ENCODE measurements at places on chromosomes 4 and X. TPM values are rescaled to one million over a fixed set of nuclear protein-coding genes. Genes with fewer than 3 reads are reported as not detected.

GRCh38 chr4:127988638-127989037 is 23.4 kb downstream of the ABHD18 start:
- H3K27ac ChIP-seq: no peak overlapping the region
- H3K27me3 ChIP-seq: no peaks in the 10 kb centered on the region
- peaks cover 5% of the 10 kb centered on the region for H3K36me3 ChIP-seq
- no peak overlapping the region for H3K4me3 ChIP-seq

GRCh38 chr4:6854098-6854744 is 55.4 kb upstream of the TBC1D14 start:
- H3K27me3 ChIP-seq: no peaks in the 10 kb centered on the region
- H3K4me3 ChIP-seq: no peak overlapping the region
- H3K4me1 ChIP-seq: peaks cover 25% of the 10 kb centered on the region

GRCh38 chr4:183450108-183450507 is 5.7 kb downstream of the CDKN2AIP start:
- no peaks in the 10 kb centered on the region for H3K27me3 ChIP-seq
- DNase-seq: no peak
- no peak overlapping the region for H3K4me3 ChIP-seq
- H3K36me3 ChIP-seq: peaks cover 30% of the 10 kb centered on the region
- no peak overlapping the region for H3K27ac ChIP-seq
- peaks cover 27% of the 10 kb centered on the region for H3K4me1 ChIP-seq

GRCh38 chr4:133320576-133321170 is 171.6 kb downstream of the PCDH10 start:
- H3K27ac ChIP-seq: no peak overlapping the region
- H3K4me3 ChIP-seq: no peak overlapping the region
- no peaks in the 10 kb centered on the region for H3K36me3 ChIP-seq
- no peaks in the 10 kb centered on the region for H3K27me3 ChIP-seq
- H3K4me1 ChIP-seq: no peaks in the 10 kb centered on the region
- DNase-seq: no peak

GRCh38 chr4:83071116-83071515 is 36.1 kb downstream of the COPS4 start:
- peaks cover 32% of the 10 kb centered on the region for H3K36me3 ChIP-seq
- DNase-seq: no peak
- H3K27ac ChIP-seq: peak overlapping the region; percentile 26
- no peaks in the 10 kb centered on the region for H3K27me3 ChIP-seq
- H3K4me1 ChIP-seq: peaks cover 5% of the 10 kb centered on the region

DNA sequence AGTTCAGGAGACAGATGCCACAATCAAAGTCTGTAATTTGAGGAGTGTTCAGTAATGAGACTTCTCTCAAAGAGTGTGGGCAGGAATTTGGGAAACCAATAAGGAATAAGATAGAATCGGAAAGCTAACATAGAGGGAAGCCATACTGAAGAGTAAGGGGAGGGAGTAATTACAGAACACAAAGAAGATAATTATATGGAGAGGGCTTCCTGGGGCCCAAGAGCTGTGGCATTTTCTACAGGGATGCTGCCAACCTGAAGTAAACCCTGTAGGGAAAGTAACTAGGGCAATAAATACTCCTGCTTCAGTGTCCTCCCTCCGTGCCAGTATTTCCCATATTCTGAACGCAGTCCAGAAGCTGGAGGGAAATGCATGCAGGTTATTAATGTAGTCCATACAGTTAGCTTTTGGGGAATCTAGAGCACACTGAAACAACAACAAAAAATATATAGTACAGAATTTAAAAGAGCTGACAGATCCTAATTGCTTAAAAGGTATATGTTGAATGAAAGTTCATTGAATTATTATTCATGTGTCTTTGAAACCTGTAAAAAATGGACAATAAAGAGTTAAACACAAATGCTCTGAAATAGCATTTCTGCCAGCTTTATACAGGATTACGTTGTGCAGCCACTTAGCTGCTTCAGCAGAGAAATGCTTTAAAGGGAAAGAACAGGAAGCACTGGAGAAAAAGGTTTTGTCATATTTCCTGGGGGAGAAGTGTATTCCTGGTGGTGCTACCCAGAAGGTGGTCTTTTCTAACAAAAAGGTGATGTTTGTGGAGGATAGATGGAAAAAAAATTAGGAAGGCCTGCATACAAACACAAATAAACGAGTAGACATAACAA is 48.0 kb downstream of the CXXC4 start:
- H3K36me3 ChIP-seq: no peaks in the 10 kb centered on the region
- H3K4me1 ChIP-seq: no peaks in the 10 kb centered on the region
- H3K4me3 ChIP-seq: no peak overlapping the region
- no peak for DNase-seq
- H3K27ac ChIP-seq: no peak overlapping the region

GRCh38 chrX:77505227-77505626 is 58.0 kb downstream of the FGF16 start:
- H3K4me3 ChIP-seq: peak overlapping the region; percentile 23
- H3K27me3 ChIP-seq: no peaks in the 10 kb centered on the region
- peak overlapping the region; percentile 84 for H3K27ac ChIP-seq
- H3K36me3 ChIP-seq: no peaks in the 10 kb centered on the region
- peaks cover 11% of the 10 kb centered on the region for H3K4me1 ChIP-seq

DNA sequence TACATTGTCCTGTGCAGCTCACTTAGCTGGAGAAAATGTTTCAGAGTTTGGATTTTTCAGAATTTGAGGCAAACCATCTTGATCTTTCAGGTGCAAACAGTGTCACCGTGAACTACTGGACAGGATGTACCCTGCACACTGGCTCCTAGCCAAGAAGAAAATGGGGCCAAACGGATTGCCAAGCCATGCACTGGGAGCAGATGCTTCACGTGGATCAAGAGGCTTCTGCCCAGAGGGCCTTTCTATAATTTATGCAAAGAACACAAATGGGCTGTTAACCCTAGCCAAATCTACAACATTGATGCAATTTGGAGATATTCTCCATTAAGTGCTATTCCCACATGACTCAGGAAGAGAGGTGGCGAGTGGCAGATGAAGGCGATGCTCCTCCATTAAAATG is 46.9 kb upstream of the ATP8A1 start:
- H3K36me3 ChIP-seq: peaks cover 7% of the 10 kb centered on the region
- H3K27me3 ChIP-seq: no peaks in the 10 kb centered on the region
- no peak overlapping the region for H3K27ac ChIP-seq
- H3K4me1 ChIP-seq: no peaks in the 10 kb centered on the region
- no peak for DNase-seq
- H3K4me3 ChIP-seq: no peak overlapping the region

GRCh38 chrX:39440799-39441284 is 639.6 kb downstream of the MID1IP1 start:
- H3K27ac ChIP-seq: no peak overlapping the region
- H3K36me3 ChIP-seq: no peaks in the 10 kb centered on the region
- no peak for DNase-seq
- peak overlapping the region; percentile 78 for H3K4me3 ChIP-seq
- peaks cover 16% of the 10 kb centered on the region for H3K4me1 ChIP-seq

- no peaks in the 10 kb centered on the region for H3K36me3 ChIP-seq
- H3K27me3 ChIP-seq: no peaks in the 10 kb centered on the region
- DNase-seq: no peak
- no peak overlapping the region for H3K4me3 ChIP-seq
These were observed 14.5 kb downstream of the MAGEA9B start for GRCh38 chrX:149572743-149573142.

GRCh38 chr4:122003335-122003734 is 51.5 kb upstream of the TRPC3 start:
- peaks cover 2% of the 10 kb centered on the region for H3K4me1 ChIP-seq
- no peak overlapping the region for H3K27ac ChIP-seq
- DNase-seq: no peak
- H3K4me3 ChIP-seq: no peak overlapping the region

DNA sequence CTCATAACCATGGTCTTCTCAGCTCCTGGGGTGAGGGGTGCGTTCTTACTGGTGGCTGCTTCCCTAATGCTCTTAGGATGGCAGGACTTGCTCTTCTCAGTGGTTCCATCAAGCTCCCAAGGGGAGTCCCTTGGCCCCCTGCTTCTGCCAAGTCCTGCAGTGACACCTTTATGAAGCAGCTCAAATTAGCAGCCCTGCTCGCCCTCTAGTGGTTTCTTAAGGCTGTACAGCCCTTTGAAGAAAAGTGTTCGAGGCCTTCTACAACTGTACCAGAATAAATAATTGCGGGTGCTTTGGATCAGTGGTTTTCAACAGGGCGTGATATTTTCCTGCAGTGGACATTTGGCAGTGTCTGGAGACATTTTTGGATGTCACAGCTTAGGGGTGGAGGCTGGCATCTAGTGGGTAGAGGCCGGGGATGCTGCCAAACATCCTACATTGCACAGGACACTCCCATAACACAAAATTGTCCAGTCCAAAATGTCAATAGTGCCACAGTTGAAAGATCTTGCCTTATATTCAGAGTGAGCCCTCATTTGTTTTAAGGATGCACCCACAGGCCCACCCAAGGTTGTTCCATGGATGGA is 204.7 kb upstream of the S100G start:
- H3K4me1 ChIP-seq: no peaks in the 10 kb centered on the region
- H3K27me3 ChIP-seq: peaks cover 11% of the 10 kb centered on the region

GRCh38 chrX:46959985-46960700 is 47.9 kb downstream of the JADE3 start:
- H3K36me3 ChIP-seq: no peaks in the 10 kb centered on the region
- no peaks in the 10 kb centered on the region for H3K4me1 ChIP-seq
- H3K27me3 ChIP-seq: no peaks in the 10 kb centered on the region
- H3K27ac ChIP-seq: no peak overlapping the region
- DNase-seq: no peak

The NDUFA1 gene
- total RNA-seq: 86.0 TPM

The ERAS gene
- total RNA-seq: not detected

The ARX gene
- not detected for total RNA-seq

The TCEAL8 gene
- 24.7 TPM for total RNA-seq

The OTC gene
- total RNA-seq: not detected

The NHSL2 gene
- total RNA-seq: 0.67 TPM

The RTL9 gene
- total RNA-seq: not detected
